Testis (tissue), 5 donors: ENCODE measurements at places on chromosomes 7 and 10. TPM values are rescaled to one million over a fixed set of nuclear protein-coding genes. Genes with fewer than 3 reads are reported as not detected.

GRCh38 chr10:28679581-28680357 lies 2.4 kb downstream of the BAMBI start:
- peak; percentile 52 for DNase-seq

DNA sequence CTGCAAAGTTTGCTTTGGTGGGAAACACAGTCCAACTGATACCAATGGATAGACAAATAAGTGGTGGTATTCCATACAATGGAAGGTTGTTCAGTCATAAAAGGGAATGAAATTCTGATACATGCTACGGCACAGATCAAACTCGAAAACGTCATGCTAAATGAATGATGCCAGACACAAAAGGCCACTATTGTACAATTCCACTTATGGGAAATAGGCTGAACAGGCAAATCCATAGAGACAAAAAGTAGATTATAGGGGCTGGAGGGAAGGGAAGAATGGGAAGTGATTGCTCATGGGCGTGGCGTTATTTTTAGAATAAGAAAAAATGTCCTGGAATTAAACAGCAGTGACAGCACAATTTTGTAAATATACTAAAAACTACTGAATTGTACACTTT lies 66.0 kb upstream of the FOXK1 start:
- no peak for DNase-seq

- DNase-seq: no peak
Observed at GRCh38 chr10:34576797-34577196, 238.3 kb downstream of the PARD3 start.

DNA sequence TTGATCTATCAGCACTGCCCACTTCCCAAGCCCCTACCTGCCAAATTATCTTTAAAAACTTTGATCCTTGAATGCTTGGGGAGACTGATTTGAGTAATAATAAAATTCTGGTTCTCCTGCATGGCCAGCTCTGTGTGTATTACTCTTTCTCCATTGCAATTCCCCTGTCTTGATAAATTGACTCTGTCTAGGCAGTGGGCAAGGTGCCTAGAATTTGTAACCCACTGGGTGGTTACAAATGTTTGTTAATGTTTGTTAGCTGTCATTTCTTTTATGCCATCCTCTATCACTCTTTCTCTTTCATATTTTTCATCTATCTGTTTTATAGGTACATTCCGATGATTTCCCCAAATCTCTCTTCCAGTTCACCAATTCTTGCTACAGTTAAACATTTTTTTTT lies 694.1 kb downstream of the TYW1 start:
- DNase-seq: no peak

DNA sequence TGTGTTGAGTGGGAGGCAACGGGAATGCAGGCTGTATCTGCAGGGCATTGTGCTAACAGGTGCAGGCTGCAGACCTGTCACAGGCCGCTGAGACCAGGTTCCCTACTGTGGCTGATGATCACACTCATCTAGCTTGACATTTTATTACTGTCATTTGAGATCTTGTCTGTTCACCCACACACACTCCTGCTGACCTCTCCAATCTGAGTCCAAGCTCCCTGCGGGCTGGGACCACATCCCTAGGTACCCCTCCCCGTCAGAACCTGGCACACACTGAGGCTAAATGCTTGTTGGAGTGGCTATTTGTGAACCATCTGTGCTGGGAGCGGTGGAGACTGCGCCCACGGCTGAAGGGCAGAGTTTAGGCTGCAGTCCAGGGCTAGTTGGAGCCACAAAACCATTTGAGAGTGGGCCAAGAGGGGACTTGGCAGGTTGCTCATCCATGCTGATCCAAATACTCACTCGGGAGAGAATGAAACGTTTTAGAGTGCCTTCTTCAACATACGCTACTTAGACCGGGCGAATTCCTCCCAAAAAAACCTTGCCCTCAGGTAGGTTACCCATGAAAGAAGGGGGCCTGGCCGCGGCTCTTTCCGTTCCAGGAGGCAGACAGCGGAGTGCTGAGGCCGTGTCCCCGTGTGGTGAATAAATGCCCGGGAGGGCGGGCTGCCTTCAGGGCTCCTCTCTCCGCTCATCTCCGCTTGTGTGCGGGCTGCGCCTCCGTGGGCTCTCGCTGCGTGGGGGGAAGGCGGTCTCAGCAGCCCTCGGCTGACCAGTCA lies 164.4 kb downstream of the RGS10 start:
- DNase-seq: no peak

The AP5Z1 gene
- 59.1 TPM for total RNA-seq

The LRRC18 gene
- 7.8 TPM for total RNA-seq
